ENCODE measurements at places on chromosomes 1 and 21.

DNA sequence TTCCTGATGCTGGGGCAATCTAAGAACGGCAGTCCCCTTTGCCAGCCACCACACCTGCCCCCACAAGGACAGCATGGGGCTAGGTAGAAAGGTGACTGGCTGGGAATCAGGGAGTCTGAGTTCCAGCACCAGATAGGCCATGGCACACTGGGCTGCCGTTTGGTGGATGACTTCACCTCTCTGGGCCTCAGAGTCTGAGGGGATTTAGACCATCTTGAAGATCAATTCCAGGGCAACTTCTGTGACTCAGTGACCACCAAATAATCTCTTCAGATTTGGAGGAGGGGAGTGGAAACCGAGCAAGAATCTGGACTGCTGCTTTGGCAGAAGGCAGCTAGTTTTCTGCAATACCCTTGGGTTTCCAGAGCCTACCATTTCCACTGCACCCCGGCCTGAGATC lies 92.1 kb upstream of the EDN2 start:
- no peak for DNase-seq

GRCh38 chr21:44778499-44778911 lies 23.1 kb downstream of the UBE2G2 start:
- no peak for DNase-seq

GRCh38 chr1:164137273-164137925 lies 421.6 kb upstream of the PBX1 start:
- no peak for DNase-seq

GRCh38 chr1:175893192-175893591 lies 149.8 kb upstream of the TNR start:
- no peak for DNase-seq

- DNase-seq = no peak
These were observed 26.3 kb upstream of the IL20 start for GRCh38 chr1:206839006-206839560.

GRCh38 chr1:24424990-24425389 lies 9.4 kb downstream of the NIPAL3 start:
- no peak for DNase-seq

DNA sequence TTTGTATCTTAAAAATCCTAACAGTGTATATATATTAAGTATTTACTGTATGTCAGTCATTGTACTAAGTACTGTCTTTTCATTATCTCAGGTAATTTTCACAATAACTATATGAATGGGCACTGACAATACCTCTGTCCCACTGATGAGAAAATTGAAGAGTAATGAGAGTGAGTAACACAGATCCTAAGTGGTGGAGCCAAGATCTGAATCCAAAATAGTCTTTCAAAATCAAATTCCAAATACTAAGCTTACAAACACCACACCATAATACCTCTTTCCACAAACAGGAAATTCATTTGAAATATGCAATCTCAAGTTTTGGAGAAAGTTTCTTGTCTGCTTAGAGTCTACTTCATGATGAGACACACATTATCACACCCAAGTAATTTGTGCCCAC lies 105.9 kb upstream of the EDEM3 start:
- no peak for DNase-seq

GRCh38 chr1:50929376-50929958 lies 30.6 kb downstream of the FAF1 start:
- peak; percentile 38 for DNase-seq

DNA sequence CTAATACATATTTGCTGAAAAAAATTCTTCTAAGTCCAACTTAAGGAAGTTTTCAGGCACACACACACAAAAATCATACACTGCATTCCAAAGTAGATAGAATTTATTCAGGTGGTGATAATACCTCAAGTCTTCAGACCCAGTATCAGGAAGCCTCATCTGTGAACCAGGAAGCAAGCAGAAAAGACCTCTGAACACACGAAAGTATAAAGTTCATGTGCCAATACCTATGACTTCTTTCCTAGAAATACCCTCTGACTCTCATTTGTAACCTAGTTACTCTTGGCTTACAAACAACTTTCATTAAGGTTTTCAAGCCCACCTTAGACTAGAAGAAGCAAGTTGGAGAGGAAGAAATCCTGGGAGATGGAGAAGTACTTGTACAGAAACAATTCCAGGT lies 35.7 kb upstream of the IFNLR1 start:
- no peak for DNase-seq

GRCh38 chr1:75129983-75130789 lies 4.0 kb upstream of the LHX8 start:
- DNase-seq = no peak

DNA sequence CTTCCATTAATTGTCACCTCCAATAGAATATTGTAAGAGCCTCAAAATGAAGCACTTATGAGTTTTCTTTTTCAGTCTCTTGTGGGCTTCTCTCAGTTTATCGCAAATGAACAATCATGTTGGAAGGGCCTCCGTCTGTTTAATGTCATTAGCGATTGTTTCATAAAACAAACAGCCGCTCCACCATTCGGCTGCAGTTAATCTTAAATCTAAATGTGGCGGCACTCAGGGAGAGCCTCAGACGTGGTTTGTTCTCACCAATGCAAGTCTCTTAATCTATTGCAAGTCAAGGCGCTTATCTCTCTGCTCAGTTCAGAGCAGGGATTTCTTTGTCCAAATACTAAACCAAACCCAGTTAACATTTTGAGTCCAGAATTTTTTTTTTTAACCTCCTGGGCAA lies 34.9 kb upstream of the ESRRG start:
- no peak for DNase-seq

DNA sequence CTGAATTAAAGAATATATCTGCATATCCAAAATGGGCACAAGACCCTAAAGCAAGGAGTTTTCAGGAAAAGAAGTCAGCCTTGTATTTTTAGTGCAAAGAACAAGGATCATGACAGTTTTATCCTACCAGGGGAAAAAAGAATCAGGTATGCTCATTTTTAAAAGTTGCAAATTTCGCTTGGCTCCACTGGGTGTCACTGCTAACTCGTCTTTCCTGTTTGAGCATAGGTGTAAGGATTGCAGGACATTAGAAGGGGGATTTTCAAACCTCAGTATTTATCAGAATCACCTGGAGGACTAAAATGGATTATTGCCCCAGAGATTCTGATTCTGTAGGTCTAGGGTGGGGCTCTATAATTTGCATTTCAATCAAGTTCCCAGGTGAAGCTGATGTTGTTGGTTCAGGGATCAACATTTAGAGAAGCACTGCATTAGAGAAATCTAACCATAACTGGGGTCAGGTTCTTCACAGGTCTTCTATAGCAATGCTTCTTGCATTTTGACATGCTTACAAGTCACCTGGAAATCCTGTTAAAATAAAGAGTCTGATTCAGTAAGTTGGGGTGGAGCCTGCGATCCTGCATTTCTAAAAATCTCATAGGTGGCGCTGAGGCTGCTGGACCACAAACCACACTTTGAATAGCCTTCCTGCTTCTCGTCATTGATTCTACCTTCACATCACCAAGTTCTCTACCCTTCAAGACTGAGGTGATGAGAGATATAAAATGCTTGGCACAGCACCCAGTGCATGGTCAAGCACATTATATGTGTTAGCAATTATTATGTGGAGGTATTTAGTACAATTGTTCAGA lies 39.6 kb downstream of the NUF2 start:
- peak; percentile 7 for DNase-seq

DNA sequence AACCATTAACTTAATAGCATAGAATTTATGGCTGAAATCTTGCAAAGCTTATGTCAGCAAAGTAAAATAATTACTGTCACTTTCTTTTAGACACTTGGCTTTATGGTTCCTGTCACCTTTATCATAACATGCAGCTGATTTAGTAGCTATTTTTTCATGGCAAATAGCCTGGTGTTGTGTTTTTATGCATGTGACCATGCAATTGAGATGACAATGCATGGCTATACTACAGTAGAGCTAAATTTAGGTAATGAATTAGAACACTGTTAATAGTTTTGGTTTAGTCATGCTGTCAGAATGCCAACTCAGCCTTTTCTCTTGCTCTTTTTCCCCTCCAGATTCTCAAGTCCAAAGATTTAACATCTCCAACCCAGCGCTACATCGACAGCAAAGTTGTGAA lies 88.6 kb downstream of the TGFB2 start:
- DNase-seq = no peak

- no peak for DNase-seq
These were observed 255.1 kb downstream of the FGGY start for GRCh38 chr1:59552007-59552406.

DNA sequence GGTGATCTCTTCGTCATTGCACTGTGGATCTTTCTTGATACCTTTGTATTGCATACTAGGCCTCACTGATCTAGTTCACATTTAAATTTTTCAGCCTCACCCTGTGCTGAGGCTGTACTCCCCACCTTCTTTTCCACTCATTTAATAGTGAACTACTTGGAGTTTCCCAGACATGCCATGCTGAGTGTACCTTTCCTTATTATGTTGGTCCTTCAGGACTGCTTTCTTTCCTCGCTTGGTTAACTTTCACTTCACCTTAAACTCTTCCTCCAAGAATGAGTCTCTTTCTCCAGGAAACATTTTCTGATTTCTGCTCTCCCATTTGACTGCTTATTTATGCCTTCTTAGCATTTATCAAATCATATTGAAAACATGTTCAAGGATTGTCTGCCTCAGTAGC lies 20.8 kb downstream of the RNF2 start:
- no peak for DNase-seq

GRCh38 chr1:81540216-81540615 lies 260.5 kb upstream of the ADGRL2 start:
- DNase-seq = no peak

DNA sequence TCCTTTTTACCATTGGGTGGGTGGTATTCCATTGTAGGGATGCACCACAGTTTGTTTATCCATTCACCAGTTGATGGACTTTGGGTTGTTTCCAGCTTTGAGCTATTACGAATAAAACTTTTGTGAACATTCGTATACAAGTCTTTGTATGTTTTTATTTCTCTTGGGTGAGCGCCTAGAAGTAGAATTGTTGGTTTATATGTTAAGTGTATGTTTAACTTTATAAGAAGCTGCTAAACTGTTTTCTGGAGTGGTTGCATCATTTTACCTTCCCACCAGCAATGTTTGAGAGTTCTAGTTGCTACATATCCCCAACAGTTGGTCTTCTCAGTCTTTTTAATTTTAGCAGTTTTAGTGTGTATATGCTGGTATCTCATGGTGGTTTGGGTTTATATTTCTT lies 132.5 kb downstream of the PEX14 start:
- no peak for DNase-seq

- DNase-seq = no peak
These were observed 163.5 kb upstream of the IVNS1ABP start for GRCh38 chr1:185480545-185480944.

DNA sequence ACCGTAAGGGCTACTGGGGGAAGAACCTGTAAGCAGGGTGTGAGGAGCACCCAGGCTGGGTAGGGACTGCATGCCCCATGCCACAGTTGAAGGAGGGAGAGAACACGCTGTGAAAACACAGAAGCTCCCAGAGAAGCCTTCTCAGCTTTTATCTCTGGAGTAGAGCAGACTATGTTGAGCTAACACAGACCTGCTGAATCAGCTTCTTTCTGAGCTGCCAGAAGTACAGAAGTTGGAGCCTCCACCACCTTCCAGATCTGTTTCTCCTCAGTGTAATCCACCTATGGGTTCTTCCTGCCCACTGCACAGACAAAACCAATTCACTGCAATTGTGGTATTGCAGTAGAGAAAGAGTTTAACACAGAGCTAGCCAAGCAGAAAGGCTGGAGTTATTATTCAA lies 5.4 kb downstream of the YBEY start:
- no peak for DNase-seq

DNA sequence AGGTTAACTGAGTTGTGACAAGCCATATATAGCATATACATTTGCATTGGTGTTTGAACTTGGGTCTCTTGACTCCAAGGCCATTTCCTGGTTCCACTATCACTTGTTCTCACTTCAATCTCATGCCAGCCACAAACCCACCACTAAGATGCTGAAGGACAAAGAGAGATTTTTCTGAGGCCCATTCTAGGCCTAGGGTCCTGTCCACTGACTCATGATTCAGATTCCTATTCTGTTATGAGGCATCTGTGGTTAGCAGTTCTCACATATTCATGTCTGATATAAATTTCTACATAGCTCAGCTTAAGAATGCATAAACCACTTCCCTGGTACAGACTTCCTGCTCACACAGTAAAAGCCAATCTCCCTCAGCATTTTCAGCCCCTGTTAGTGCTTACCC lies 326.1 kb upstream of the BEND5 start:
- peak; percentile 0 for DNase-seq

GRCh38 chr1:151705146-151705545 lies 11.5 kb downstream of the CELF3 start:
- DNase-seq = no peak

- DNase-seq = no peak
These were observed 129.6 kb downstream of the CLEC20A start for GRCh38 chr1:178367151-178367550.

DNA sequence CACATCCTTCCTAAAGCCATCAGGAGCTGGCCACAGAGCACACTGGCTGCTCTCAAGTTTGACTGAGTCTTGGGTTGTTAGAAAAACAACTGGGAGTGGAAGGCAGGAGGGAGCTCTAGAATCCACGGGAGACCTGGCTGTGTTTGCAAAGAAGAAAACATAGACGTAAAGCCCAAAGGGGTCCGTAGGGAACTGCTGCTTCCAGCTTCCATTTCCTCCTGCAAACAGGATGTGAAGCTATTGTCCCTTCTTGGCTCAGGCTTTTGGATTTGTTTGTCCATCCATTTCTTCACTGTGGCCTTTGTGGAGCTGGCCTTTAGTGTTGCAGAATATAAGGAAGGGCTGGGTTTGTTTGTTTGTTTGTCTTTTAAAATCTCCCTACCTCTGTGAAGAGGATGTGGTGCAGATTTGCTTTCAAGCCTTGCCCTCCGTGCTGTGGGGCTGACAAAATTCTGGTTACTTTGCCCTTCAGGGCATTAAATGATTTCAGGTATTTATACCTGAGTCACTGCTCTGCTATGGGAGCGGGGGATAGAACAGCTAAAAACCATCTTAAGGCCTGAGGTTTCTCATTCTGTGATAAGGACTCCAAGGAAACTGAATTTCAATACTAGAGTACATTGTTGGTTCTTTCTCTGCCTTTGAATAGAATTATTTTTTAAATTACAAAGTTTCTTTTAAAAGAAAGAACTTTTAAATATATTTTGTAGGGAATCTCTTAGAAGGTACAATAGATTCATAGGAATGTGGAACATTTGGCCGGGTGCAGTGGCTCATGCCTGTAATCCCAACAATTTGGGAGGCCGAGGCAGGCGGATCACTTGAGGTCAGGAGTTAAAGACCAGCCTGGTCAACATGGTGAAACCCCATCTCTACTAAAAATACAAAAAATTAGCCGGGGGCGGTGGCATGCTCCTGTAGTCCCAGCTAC lies 74.3 kb downstream of the MPZL1 start:
- DNase-seq = no peak

DNA sequence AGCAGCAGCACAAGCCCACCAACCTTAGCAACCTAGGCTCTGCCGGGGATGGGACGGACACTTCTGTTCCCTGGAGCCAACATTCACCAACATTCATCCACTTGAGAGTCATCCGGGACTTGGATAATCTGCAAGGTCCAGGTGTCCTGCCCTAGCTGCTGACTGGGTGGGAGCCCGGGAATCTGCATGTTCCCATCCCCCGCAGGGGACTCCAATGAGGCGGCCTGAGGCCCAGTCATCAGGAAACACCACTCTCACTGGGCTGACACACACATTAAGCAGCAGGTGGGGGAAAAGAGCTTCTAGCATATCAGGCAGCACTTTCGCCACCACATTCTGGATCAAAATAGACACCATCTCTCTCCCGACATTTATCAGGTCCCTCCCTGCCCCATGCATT lies 38.4 kb upstream of the CCSAP start:
- no peak for DNase-seq

Data from CD4-positive, alpha-beta T cell treated with Interleukin-17A for 1 hour (primary cell).